EH (cell line): ENCODE measurements at places on chromosomes 16 and 17.

DNA sequence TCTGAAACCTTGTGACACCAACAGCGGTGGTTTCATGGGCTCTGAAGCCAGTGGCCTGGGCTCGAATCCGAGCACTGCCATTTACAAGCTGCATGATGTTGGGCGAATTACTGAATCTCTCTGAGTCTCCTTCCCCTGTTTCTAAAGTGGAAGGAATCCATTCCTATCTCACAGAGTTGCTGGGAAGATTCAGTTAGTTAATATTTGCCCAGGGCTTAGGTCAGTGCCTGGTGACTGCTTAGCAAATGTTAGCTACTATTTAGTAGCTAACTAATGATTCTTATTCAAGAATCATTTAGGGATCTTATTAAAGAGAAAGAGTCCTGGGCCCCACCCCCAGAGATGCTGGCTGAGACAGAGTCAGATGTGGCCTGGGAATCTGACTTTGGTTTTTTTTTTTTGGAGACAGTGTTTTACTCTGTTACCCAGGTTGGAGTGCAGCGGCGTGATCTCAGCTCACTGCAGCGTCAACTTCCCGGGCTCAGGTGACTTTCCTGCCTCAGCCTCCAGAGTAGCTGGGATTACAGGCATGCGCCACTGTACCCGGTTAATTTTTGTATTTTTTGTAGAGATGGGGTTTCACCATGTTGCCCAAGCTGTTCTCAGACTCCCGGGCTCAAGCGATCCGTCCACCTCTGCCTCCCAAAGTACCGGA is 33.6 kb upstream of the RAI1 start:
- no peak for DNase-seq

DNA sequence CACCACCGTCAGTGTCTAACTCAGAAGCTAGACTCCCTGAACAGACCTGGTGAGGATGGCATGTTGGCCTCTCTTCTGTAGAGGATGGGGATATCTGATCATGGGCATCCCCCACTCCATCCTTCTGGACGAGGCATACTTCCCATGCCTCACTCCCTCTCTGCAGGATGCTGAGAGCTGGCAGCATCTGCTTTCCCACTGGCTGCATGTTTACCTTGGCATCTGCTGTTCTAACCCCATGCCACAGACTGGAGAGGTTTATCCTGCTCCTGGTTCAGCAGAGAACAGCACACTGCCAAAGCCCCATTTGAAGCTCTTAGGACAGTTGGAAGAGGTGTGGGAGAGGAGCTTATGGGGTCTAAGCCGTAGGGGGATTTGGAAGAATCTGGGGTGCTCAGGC is 46.0 kb downstream of the YPEL2 start:
- DNase-seq = peak; percentile 92

- DNase-seq = no peak
Observed at GRCh38 chr16:66003201-66003600, 363.3 kb upstream of the CDH5 start.

DNA sequence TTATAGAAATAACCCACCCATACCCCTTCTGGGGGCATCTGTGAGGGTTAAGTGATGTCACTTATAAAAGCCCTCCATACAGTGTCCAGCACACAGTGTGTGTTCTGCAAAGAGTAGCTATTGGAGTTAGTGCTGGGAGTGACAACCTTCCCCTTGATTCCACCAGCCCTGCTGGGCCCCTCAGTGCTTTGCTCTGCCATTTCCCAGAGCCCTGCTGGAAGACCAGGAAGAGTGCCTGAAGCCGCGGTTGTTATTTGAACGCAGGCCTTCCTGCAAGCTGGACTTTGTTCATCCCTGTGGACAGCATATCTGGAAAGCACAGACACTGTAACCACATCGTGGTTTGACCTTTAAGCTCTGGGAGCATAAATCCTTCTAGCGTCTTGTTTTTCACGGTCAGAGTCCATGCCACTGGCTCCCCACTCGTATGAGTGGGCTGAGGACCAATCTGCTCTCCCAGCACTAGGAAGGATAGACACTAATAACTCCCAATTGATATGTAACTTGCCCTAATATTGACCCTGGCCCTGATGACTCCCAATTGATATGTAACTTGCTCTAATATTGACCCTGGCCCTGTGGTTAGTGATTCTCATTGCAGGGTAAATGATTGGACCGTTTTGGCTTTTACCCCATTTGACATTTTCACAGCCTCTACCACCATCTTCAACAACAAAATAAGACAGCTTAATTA is 297.1 kb upstream of the MAF start:
- no peak for DNase-seq

DNA sequence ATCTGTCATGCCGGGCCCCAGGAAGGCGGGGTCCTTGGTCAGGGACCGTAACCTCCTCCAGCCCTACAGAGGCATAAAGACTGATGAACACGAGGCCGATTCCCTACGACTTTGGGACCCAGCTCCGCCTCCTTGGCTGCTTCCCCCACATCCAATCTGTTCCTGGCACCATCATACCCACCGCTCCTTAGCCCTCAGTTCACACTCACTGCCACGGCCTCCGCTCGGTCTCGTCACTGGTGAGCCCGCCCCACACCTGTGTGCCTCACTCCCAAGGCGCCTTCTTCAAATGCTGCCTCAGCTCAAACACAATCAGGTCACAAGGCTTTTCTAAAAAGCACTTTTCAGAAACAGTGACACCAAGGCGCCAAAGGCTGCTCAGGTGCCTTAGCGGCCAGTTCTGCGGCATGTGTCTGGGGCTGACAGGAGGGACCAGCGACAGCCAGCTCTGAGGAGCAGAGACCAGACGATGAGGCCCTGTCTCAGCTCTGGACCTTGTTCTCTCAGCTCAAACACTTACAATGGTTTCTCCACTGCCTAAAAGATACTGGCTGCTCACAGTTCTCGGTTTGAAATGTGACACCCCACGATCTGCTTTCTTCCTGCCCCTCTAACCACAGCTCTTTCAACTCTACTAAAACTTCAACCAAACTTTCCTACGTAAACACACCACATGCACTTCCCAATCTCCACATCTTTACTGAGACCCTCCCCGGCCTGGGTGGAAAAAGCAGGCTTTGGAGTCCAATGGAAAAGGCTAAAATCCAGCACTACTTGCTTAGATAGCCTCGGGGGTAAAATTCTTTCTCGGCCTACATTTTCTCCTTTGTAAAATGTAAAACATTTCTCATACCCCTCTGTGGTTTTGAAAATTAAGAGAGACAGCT is 33.2 kb downstream of the CYB5D2 start:
- DNase-seq = peak; percentile 84

GRCh38 chr16:74987027-74987681 is 2.2 kb upstream of the WDR59 start:
- DNase-seq = no peak

DNA sequence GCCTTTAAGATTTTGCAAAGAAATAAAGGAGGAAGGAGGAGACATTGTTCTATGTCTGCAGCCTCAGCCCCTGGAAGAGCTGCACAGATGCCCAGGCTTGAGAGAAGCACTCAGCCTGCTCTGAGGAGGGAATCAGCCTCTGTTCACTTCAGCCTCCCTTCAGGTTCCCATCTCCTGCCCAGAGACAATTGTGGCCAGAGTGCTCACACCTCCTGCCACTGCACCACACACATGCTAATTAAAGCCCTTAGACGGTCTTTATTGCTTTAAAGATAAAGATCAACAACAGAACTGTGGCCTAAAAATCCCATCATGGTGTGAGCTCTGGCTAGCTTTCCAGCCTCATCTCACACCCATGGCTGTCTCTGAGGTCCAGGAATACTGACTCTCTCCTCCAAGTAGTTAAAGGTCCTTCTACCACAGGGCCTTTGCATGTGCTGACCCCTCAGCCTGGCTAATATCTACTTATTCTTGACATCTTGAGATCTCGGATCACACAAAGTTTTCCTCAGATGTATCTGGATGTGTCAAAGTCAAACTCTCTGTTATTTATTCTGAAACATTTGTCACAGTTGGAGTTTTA is 33.8 kb downstream of the CHD9NB start:
- no peak for DNase-seq

- no peak for DNase-seq
Observed at GRCh38 chr16:30184096-30184890, 891 bp downstream of the CORO1A start.

GRCh38 chr17:32445971-32446370 is 1.7 kb downstream of the PSMD11 start:
- DNase-seq = peak; percentile 28

DNA sequence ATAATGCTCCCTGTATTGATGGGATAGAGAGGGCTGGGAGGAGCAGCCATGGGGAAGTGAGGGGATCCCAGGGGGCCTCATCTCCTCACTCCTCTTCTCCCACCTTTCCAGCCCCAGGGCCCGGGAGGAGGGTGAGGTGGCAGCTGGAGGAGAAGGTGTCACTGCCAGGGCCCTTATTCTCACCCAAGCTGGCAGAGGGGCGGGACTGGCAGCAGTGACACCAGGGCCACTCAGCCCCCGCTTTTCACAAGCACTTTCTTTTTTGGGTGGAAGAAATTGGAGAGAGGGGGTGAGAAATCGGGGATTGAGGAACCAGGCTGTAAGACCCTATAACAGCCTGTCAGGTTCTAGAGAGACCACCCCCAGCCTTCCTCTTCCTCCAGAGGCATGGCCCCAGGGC is 2.4 kb upstream of the TBX21 start:
- DNase-seq = no peak
